ENCODE measurements at places on chromosomes 4 and X.

DNA sequence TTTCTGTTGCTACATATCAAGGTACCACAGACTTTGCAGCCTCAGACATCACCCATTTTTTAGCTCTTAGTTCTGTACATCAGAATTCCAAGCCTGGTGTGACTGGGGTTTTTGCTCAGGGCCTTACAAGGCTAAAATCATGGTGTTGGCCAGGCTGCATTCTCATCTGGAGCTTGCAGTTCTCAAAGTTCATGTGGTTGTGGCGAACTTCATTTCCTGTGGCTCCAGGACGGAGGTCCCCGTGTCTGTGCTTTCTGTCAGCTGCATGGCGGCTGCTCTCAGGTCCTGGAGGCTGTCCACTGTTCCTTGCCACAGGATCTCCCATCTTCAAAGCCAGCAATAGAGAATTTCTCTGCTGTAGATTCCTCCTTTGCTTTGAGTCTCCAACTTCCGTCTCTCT, 157.4 kb downstream of the STIM2 start:
- no peak for DNase-seq

DNA sequence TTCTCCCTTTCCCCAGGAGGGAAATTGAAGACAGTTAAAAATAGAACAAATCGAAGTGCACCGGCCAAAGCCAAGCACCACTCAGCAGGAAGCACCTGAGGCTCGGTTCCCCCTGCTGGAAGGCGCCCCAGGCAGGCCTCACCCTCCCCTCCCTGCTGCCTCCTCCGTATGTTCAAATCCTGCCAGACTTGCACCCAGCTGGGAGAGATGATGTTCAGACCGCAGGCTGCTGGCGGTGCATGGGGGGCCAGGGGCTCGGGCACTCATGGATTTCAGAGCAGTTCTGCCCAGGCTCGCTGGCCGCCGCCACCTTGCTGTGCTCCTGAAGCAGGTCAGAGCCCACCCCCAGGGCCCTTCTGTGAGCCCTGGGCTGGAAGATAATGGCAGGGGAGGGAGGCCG, 91.4 kb downstream of the DCTD start:
- no peak for DNase-seq

- DNase-seq, result no peak
These were observed 40.5 kb downstream of the FRYL start for GRCh38 chr4:48739560-48740019.

DNA sequence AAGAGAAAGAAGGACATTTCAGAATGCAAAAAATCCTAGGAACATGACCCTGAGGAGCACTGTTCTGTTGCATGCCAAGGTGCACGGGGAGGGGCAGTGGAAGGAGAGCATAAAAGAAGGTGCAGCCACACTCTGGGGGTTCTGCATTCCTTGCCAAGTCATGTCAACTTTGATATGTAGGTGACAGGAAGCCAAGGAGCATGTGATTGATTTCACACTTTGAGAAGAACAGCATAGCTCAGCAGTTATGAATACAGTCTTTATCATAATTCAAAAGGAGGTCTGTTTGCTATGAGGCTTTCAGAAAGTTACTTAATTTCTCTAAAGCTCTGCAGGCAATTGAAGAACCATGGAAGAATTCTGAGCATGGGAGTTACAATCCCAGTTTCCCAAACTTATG, 50.6 kb downstream of the SCFD2 start:
- DNase-seq, result no peak

- no peak for DNase-seq
These were observed 102.0 kb downstream of the AFAP1 start for GRCh38 chr4:7837597-7838135.

- DNase-seq, result no peak
These were observed at the start of gene ATP2B3 for GRCh38 chrX:153517423-153517822. Gene ATP2B3 (plus strand): TSS chrX:153517642. CDS start chrX:153536248, 18,606 bp downstream.
